IPS DF 6.9 (cell line): ENCODE measurements at places on chromosomes 2 and 18.
A peak's percentile ranks its signal among the peaks of the same experiment; 100 is the strongest.

DNA sequence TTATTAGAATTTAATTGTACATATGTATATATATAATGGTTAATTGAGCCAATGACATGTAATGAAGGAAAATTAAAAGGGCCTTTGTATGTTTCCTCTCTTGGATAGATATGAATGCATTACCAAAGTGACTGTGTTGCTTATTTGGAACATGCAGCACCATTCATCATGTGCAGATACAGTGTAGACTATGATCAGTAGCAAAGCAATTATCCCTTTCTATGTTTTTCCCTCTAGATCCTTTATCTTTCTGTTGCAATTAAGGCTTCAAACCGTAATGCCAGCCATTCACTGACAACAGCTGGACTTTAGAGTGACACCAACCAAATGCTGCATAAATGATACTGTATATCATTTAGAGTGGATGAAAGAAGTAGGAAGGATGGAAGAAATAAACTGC is 565.2 kb downstream of the NRXN1 start:
- H3K4me1 ChIP-seq = no peaks in the 10 kb centered on the region
- no peak for DNase-seq
- H3K36me3 ChIP-seq = no peaks in the 10 kb centered on the region
- H3K27me3 ChIP-seq = no peaks in the 10 kb centered on the region

DNA sequence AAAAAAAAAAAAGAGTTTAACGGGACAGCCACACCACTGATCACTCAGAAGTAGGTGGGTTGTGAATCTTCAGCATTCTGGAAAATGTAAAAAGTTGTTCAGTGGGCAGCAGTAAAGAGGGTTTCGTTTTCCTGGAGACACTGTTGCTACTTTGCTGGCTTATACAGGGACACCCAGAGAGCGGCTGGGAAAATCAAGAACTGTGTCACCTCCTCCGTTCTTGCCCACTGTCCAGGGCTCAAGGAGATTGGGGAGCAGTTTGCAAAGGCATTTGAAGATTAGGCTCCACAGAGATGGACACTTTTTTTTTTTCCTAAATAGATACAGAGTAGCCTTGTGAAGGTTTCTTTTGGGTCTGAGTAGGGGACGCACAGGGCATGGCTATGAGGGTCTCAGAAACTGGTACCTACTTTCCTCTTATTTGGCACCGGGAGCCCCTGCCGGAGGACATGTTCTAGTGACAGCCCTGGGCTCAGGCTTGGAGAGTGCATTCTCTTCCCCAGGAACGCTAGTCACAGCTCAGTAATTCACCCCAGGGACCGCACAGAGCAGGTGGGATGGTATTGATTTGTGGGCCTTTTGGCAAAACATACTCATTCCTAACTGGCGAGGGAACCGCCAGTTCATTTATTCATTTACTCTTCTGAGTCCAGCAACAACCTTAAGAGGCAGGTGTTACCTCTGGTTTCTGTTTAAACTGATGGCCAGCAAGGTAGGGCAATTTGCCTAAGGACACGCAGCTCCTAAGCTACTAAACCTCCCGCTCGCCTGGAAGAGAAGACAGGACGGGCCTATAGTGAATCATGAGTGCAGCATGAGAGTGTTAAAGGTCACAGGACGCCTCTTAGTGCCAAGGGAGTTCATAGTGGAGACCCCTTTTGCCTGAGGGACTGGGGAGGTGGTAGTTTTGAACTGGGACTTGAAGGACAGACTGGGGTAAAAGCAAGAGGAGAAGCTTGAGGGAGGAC is 53.1 kb downstream of the HPCAL1 start:
- H3K36me3 ChIP-seq = no peaks in the 10 kb centered on the region; the same call in 1 of the 2 replicates
- H3K4me3 ChIP-seq = no peak overlapping the region
- no peaks in the 10 kb centered on the region for H3K27me3 ChIP-seq
- H3K27ac ChIP-seq = no peak overlapping the region
- no peaks in the 10 kb centered on the region for H3K4me1 ChIP-seq

DNA sequence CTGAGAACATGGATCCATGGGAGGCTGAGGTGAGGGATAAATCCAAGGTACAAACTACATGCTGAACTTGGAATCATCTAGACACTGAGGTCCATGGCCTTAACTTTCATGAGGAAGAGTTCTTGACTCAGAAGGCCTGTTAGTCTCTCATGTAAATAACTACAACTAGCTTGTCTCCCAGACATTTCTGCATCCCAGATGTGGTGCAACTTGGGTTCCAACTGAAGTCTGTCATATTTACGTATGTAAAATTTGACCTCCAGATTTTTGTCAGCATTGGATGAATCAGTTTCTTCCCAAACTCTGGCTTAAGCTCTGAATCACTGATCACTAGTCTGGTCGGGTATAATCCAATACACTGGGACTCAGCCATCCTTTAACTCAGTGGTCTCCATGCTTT is 306.9 kb downstream of the PDE11A start:
- DNase-seq = no peak
- no peak overlapping the region for H3K27ac ChIP-seq
- no peaks in the 10 kb centered on the region for H3K27me3 ChIP-seq
- H3K4me1 ChIP-seq = no peaks in the 10 kb centered on the region
- H3K4me3 ChIP-seq = no peak overlapping the region

- DNase-seq = no peak
- peaks cover 9% of the 10 kb centered on the region for H3K4me1 ChIP-seq
- H3K36me3 ChIP-seq = no peaks in the 10 kb centered on the region
- H3K4me3 ChIP-seq = no peak overlapping the region
- no peak overlapping the region for H3K27ac ChIP-seq
Observed at GRCh38 chr2:219416235-219416602, 2.0 kb upstream of the DES start.

DNA sequence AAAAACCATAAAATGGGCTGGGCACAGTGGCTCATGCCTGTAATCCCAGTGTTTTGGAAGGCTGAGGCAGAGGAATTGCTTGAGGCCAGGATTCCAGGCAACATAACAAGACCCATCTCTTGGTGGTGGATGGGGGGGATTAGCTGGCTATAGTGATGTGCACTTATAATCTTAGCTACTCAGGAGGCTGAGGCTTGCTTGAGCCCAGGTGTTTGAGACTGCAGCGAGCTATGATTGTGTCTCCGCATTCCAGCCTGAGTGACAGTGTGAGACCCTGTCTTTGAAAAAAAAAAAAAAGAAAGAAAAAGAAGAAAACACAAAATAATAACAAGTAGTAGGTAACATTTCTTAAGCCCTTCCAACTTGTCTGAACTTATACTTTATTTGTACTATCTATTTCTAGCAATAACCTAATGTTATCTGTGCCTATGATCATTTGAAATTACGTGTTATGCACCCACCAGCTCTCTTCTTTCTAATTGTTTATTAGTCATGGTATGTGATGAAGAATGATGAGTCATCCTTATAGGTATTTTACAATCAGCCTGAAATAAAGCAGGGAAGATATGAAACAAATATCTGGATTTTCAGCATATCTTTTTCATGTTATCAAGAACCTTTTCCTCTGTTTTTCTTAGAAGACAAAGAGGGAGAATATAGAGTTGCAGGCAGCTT is 129.3 kb upstream of the UNC80 start:
- no peaks in the 10 kb centered on the region for H3K27me3 ChIP-seq
- H3K4me3 ChIP-seq = no peak overlapping the region
- H3K4me1 ChIP-seq = no peaks in the 10 kb centered on the region

DNA sequence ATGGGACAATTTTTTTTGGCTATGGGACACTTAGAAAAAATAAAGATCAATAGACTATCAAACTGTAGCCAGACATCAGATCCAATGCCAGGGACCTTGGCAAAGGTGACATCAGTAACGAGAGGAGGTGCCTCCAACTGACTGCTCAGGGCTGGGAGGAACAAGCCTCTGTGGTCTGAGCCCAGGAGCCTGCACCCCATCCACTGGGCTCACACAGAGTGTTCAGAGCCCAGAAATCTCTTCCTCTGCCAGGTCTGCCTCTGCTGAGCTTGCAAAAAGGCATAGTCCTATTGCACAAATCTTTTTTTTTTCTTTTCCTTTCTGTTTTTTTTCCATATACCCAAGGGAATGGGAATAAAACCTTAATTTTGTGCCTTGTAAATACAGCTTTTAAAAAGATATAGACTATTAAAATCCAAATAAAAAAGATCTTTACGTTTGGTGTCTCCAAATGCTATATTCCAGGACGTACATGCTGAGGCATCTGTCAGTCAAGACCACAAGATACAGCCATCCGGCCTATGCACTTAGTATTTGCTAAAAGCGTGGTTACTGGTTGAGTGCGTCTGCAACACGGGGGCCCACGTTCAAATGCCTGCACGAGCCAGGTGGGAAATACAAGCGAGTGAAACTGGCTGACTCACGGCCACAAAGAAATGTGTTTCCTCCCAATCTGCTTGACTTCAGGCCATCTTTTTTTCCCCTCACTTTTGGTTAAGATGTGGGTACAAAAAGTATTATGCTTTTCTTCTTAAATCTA is 7.8 kb upstream of the ARHGAP25 start:
- H3K4me3 ChIP-seq = no peak overlapping the region
- no peak overlapping the region for H3K27ac ChIP-seq
- no peaks in the 10 kb centered on the region for H3K36me3 ChIP-seq
- H3K27me3 ChIP-seq = no peaks in the 10 kb centered on the region

- no peak overlapping the region for H3K27ac ChIP-seq
- H3K27me3 ChIP-seq = no peaks in the 10 kb centered on the region
- H3K36me3 ChIP-seq = no peaks in the 10 kb centered on the region
- DNase-seq = no peak
Observed at GRCh38 chr2:79638410-79638809, 125.6 kb downstream of the CTNNA2 start.

DNA sequence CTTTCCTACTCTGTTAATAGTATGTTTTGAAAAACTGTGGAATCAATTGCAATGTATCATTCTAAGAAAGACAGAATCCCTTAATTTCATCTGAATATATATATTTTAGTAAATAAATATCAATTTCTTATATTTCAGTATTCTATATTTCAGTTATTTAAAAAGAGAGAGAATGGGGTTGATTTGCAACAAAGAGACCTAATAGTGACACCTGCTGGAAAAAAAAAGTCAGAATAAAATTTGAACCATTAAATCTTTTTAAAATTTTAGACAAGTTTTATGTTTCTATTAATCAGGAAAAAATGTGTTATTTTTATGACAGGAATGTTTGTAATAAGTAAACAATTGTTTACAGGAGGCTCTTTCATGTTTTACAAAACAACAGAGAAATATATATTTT is 20.7 kb upstream of the CCNT2 start:
- H3K4me3 ChIP-seq = no peak overlapping the region
- no peak for DNase-seq
- H3K27ac ChIP-seq = no peak overlapping the region
- no peaks in the 10 kb centered on the region for H3K36me3 ChIP-seq

DNA sequence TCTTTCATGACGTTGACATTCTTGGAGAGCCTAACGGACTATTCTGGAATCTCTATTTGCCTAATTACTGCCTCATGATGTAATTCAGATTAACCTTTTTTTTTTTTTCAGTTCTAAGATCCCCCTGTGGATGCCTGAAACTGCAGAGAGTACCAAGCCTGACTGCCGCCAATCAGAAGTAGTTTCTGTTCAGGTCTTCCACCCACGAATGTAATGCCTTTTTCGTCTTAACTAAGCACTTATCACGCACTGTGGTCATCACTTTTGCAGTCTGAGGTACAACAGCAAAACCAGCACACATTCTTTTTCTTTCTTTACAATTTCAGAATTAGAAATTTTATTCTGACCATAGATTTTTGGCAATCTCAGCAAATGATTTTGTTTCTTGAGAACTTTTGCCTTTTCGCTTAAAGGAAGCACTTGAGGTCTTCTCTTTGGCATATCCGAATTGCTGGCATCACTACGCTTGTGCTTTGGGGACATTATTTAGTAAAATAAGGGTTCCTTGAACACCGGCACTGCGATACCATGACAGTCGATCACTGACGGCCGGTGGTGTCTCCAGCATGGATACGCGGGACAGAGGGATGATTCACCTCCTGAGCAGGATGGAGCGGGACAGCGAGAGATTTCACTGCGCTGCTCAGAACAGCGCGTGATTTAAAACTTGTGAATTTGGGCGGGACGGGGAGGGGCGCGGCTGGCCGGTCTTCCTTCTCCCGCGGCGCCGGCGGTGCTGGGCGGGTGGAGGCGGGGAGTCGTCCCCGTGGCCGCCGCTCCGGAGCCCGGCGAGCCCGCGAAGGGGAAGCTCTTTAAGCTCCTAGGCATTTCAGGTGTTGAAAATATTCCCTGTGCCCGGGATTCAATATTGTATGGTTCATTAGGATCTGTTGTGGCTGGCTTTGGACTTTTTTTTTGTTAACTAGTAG is 32.0 kb upstream of the GPR55 start:
- DNase-seq = no peak
- no peak overlapping the region for H3K27ac ChIP-seq
- H3K4me3 ChIP-seq = peak overlapping the region; percentile 9; the same call in 1 of the 2 replicates
- H3K27me3 ChIP-seq = no peaks in the 10 kb centered on the region; the same call in 1 of the 2 replicates
- H3K4me1 ChIP-seq = no peaks in the 10 kb centered on the region

- peak; percentile 22 for DNase-seq
- no peak overlapping the region for H3K4me3 ChIP-seq
- H3K27ac ChIP-seq = no peak overlapping the region
Observed at GRCh38 chr18:33837191-33837590, 259.2 kb downstream of the ASXL3 start.

DNA sequence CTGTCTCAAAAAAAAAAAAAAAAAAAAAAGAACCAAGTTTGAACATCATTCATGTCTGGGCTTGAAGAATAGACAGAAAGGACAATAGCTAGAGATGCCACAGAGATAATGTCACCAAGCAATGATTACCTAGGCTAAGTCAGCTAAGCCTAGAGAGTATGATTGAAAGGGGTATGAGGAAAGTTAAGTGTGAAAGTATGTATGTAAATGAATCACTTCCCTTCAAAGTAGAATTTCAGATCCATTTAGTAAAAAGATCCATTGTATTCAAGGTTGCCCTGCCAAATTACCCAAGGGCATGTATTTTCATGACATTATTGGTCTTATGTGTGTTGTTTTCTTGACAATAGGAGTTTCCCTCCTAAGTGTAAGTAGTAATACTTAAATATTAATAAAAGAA is 34.1 kb upstream of the SLC39A10 start:
- H3K4me1 ChIP-seq = peaks cover 1% of the 10 kb centered on the region; the same call in 1 of the 2 replicates
- H3K27me3 ChIP-seq = no peaks in the 10 kb centered on the region
- H3K36me3 ChIP-seq = no peaks in the 10 kb centered on the region
- H3K27ac ChIP-seq = no peak overlapping the region
- DNase-seq = no peak

- H3K36me3 ChIP-seq = no peaks in the 10 kb centered on the region
- no peaks in the 10 kb centered on the region for H3K27me3 ChIP-seq
- no peak for DNase-seq
- H3K4me3 ChIP-seq = no peak overlapping the region
- H3K27ac ChIP-seq = no peak overlapping the region
Observed at GRCh38 chr2:119338826-119339561, 27.6 kb downstream of the C2orf76 start.

- no peaks in the 10 kb centered on the region for H3K36me3 ChIP-seq
- H3K27me3 ChIP-seq = no peaks in the 10 kb centered on the region
- H3K27ac ChIP-seq = no peak overlapping the region
- no peak overlapping the region for H3K4me3 ChIP-seq
- no peak for DNase-seq
Observed at GRCh38 chr2:12264146-12264545, 452.6 kb upstream of the TRIB2 start.

- H3K27me3 ChIP-seq = no peaks in the 10 kb centered on the region
- no peak overlapping the region for H3K4me3 ChIP-seq
- H3K27ac ChIP-seq = no peak overlapping the region
- no peak for DNase-seq
- no peaks in the 10 kb centered on the region for H3K4me1 ChIP-seq
Observed at GRCh38 chr18:62558015-62558663, 35.3 kb downstream of the ZCCHC2 start.
